ENCODE measurements at places on chromosomes 2 and 18.

GRCh38 chr18:34647251-34647650, 62.8 kb upstream of the DTNA start:
- DNase-seq = no peak

DNA sequence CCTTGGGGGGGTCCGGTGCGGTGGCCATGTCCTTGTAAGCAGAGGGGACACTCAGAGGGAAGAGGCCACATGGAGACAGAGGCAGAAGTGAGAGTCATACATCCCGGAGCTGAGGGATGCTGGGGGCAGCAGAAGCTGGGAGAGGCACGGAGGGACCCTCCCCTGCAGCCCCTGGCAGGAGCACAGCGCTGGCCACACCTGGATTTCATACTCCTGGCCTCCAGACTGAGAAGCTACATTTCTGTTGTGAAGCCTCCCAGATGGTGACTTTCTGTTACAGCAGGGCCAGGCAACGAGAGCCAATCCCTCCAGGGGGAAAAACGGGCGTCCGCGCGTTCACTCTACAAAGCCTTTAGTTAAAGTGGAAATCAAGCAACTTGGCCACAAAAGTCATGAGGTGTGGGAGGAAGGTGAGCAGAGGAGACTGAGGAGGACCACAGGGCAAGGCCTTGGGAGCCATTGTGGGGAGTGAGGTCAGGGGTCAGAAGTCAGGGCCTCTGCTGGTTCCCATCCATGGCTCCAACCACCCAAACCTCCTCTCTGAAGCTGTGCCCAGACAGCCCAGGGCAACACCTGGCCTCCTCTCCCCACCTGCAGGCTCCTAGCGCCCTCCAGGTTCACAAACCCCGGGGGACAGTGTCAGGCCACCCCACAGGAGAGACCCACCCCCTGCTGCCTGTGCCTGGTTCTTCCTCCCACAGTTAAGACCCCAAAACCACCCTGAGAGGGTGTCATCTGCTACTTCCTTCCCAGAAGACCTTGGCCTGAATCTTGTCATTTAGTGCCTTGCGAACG, 4.5 kb upstream of the MBP start:
- DNase-seq = no peak

DNA sequence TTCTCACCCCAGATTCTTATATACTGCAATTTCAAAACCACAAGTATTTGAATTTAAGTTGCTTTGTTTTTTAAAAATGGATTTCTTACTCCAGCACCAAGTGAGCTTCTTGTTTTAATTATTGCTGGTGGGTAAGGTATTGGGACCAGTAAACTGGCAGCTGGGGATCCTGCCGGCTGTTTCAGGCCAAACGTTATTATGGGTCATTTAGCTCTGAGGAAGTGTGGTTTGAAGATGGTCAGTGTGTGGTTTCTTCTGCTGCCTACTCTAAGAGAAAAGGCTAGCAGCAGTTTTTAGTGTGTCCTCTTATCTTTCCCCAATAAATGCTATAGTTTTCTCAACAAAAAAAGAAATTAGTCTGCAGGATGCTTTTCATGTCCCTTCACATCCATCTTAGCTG, 30.6 kb downstream of the CFAP221 start:
- no peak for DNase-seq

GRCh38 chr2:111111101-111111755, 9.5 kb upstream of the BCL2L11 start:
- DNase-seq = no peak

DNA sequence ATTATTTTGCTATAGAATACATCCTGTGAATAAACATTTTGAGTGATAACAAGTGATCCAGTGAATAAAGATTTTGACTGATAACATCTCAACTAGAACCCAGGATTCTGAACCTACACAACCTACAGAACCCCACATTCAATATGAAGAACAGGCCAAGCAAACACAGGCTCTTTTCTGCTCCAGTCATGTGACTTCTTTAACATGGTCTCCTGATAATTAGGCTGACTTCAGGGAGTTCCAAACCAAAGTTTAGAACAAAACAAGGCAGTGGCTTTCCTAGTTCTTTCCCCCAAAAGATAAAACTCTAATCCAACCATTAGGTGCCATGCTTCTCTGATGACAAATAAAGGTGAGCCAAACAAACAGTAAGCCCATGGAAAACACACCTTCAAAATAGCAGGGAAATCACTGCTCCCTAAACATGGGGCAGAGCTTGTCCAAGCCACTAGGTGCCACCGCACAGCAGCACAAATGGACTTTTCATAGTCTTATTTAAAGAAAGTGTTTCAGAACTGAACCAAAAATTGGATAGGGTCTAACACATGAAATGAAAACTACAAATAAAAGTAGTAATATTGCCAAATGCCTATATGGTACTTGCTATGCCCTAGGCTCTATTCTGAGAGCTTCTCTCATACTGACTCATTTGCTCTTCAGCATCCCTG, 95.3 kb downstream of the EVA1A start:
- no peak for DNase-seq

- no peak for DNase-seq
These were observed 82.6 kb downstream of the C18orf54 start for GRCh38 chr18:54440292-54440691.

DNA sequence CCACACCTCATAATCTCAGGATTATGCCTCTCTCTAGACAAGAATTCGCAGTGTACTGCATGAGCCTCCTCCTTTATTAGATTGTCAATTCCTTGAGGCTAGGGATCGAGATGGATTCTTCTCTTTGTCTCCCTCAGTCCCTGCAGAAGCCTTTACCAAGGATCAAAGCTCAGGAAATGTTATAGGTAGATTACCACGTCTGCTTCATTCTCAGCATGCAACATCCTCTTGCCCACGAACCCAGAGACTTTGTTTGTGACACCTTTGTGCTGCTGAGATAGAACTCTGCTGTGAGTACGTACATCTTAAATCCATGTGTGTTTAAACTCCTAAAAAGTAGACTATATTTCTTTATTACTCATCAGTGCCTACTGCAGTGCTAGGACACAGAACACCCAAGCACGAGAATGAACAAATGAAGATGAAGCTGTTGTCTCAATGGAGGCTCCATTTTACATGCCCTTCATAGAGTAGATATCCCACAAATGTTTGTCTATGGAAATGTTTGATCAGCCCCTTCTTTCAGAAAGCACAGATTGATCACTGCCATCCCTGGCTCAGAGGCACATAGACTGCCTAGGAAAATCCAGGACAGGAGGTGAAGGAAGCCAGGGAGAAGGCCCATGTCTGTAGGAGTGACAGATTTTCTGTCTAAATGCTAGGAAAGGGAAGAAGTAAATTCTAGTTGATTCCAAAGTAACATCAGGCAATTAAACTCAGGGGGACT, 98.8 kb upstream of the KLHL29 start:
- no peak for DNase-seq

GRCh38 chr2:114784046-114784445, 341.6 kb downstream of the DPP10 start:
- DNase-seq = no peak

Measured in left kidney (tissue), 8 donors.